Sciatic nerve (tissue), 2 donors: ENCODE measurements at places on chromosomes 7 and 10.

- DNase-seq, result no peak
Observed at GRCh38 chr7:69363136-69363535, 235.1 kb upstream of the AUTS2 start.

DNA sequence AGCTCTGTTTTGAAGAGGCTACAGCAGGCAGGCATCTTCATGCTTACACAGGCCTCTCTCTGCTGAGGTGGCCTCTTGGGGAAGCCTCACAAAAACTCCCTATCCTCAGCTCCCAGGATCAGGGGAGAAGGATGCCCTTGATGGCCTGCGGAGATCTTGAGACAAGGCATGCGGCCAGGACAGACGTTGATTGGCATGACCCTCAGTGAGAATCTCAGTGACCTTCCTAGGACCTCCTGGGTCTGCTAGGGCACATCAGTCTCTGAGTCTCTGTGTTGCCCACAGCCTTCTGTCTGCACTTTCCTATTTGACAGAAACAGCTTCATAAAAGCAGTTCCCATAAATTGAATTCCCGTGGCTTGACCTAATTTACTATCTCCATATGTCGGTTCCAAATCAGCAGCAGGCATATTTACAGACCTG, 1005.8 kb upstream of the C7orf33 start:
- no peak for DNase-seq

DNA sequence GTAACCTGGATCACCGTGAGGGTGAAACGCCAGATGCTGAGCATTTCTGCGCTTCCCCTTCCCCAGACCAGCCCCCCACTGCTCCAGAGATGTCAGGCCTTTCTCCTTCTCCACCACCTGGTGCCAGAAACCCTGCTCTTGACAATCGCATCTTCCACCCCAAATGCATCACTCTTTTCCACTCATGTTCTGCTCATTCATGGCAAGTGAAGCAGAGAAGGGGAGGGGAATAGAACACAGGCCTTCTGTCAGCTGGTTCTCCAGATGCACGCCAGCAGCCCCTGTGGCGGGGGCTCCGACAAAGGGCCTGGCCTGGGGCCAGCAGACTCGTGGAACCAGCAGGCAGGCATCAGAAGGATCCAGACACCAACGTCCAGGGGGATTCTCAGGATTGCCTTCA, 68.5 kb upstream of the SVIL start:
- DNase-seq, result no peak

DNA sequence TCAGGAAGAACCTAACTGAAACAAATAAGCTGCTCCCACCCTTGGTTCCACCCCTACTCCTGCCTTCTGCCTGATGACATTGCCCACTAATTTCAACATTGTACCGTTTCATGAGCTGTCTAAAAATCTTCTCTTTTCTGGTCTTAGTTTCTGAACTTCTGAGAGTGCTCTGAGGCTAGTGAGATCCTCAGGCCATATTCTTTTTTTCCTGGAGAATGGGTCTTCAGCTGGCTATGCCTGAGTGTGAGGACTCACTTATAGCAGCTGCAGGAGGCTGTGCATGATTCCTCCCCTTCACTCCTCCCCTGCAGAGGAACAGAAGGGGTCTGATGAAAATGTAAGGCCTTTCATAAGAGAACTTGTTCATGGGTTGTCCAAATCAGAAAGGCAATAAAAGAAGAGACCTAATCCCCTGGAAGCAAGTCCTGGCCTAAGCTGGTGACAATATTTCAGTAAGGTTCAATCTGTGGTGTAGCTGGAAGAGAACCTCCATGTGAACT, 11.1 kb downstream of the HOXA4 start:
- DNase-seq, result no peak

GRCh38 chr10:14751014-14751896, 23.4 kb downstream of the FAM107B start:
- DNase-seq, result peak; percentile 66

DNA sequence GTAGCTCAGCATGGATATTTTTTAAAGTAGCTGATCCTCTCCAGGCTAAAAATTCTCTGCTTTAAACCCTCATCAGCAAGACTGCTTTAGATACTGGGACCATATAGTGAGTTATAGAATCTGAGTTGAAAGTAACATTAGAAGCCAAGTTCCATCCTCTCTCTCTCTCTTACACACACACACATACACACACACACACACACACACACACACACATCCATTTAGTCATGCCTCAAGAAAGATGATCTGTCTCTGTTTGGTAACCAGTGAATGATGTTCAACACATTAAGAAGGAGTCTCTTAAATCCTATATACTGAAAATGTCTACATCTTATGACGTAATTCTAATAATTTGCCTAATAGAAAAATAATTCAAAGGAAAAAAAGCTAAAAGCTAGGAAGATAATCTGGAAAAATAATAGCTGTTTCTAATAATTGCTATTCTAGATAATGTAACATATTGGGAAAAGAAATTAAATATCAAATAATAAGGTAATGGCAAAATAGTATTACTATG, 16.9 kb upstream of the ATP6V0A4 start:
- no peak for DNase-seq

GRCh38 chr10:101668566-101668965, 26.4 kb downstream of the FBXW4 start:
- DNase-seq, result no peak

- no peak for DNase-seq
Observed at GRCh38 chr7:16399916-16400892, 21.1 kb downstream of the CRPPA start.

GRCh38 chr7:128459394-128459878, 3.8 kb downstream of the HILPDA start:
- DNase-seq, result no peak

- DNase-seq, result no peak
Observed at GRCh38 chr10:57867241-57867640, 400.5 kb downstream of the IPMK start.

GRCh38 chr7:106034383-106034782, 71.3 kb downstream of the CDHR3 start:
- no peak for DNase-seq

DNA sequence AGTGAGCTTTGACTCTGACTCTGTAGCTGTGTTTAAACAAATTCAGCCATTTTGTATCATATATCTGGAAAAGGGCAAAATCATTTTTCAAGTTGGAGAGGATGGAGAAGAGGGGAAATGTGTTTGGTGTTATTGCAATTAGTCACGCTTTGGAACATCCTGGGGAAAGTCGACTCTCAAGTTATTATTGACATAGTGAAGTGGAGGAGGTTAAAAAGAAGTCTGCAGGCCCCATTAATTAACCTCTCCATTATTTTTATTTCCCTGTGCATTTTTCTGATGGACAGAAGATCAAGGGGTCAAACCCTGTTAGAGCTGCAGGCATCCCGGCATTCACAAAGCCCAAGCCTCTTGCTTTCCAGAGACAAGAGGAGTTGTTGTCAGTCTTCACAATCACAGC, 132.6 kb downstream of the TEX36 start:
- DNase-seq, result no peak

GRCh38 chr10:10294881-10295529, 722.7 kb upstream of the CELF2 start:
- DNase-seq, result no peak

DNA sequence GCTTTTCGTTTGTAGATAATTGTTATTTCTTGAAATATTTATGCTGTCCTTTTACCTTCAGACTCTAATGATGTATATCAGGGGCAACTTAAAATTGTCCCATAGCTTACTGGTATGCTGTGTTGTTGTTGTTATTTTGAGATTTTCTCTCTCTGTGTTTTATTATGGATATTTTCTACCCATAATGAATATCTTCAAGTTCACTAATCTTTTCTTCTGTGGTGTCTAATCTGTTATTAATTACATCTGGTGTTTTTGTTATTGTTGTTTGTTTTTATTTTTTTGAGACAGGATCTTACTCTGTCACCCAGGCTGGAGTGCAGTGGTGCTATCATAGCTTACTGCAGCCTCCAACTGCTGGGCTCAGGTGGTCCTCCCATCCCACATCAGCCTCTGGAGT, 102.1 kb downstream of the ANKRD61 start:
- no peak for DNase-seq

- DNase-seq, result no peak
Observed at GRCh38 chr10:94012834-94013233, 19.1 kb downstream of the PLCE1 start.
